ENCODE measurements at places on chromosomes 1 and 21. TPM values are rescaled to one million over a fixed set of nuclear protein-coding genes. Genes with fewer than 3 reads are reported as not detected.

The KIAA0040 gene
- polyA plus RNA-seq: 7.4 TPM

- no peak for DNase-seq
These were observed 5.6 kb downstream of the ARHGAP29 start for GRCh38 chr1:94231746-94232145.

GRCh38 chr1:84851839-84852238 is 41.2 kb downstream of the LPAR3 start:
- DNase-seq: no peak

DNA sequence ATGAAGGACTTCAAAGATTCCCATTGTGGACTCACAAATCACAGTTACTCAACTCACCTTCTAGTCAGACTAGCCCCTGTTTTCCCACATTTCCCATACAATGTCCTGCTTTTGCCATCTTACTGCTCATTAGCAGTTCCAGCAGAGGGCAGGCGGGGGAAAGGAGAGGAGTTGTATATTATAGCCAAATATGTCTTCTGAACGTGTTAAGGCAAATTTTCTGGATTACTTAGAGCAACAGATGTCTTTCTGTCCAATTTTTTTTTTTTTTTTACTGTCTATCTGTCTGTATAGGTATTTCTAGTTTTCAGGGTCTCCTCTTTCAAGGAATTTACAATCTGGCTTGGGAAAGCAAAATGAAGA is 29.9 kb upstream of the DDAH1 start:
- DNase-seq: no peak

GRCh38 chr21:44399151-44399954 is 45.9 kb downstream of the TRPM2 start:
- DNase-seq: no peak

The WNT2B gene
- 1.9 TPM for polyA plus RNA-seq

DNA sequence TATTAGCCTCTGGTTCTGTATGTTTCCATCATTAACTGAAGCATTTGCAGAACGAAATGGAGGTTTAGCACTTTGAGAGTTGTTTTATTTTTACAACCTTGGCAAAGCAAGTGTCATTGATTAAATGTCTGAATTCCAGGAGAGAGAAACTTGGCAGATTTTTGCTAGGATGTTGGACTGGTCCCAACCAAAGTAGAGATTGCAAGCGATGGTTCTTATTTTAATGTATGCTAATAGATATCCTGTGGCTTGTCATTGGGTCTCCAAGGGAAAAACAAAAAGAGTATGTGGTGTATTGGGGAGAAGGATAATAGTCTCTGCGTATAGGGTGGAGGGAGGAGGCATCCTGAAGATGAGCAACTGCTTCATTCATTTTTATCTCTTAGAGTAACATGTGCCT is 457.2 kb upstream of the RUNX1 start:
- DNase-seq: no peak

Measured in adrenal gland (tissue), 19 donors.